ENCODE measurements at places on chromosomes 5 and 9.

DNA sequence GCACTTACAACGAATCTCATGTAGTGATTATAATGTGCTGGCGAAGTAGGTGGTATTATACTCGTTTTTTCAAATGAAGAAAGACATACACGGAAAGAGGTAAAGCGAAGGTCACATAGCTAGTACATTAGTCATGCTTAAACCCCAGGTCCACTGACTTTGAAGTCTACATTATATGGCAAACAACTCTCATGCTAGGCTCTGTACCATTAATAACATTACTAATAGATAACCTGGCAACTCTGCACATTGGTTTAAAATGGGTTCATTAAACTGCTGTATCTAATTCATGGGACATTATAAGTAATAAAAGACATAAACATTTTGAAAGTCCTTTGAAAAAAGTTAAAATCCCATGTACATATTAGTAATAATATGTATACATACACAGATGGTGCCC lies 21.2 kb downstream of the FYB1 start:
- no peak for DNase-seq

- DNase-seq = no peak
Observed at GRCh38 chr5:143921525-143922311, 109.8 kb downstream of the HMHB1 start.

DNA sequence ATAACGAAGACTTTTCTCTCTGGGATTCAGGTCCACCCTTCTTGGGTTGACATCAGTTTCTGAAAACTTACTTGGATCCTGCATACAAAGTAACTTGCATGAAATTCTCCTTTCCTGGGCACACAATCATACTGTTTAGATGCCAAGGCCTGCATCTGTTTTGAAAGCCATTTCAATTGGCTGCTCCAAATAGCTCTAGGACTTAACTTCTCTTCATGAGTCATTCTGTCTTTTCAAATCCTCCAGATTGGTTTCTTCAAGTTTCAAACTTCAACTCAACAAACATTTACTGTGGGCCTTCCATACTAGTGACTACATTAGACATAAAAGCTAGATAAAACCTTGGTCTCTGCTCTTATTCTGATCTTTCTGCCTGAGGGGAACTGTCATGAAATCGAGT lies 54.8 kb upstream of the HMHB1 start:
- no peak for DNase-seq

- no peak for DNase-seq
Observed at GRCh38 chr9:109121232-109121796, 1.6 kb upstream of the TMEM245 start.

- DNase-seq = no peak
Observed at GRCh38 chr5:153223376-153223775, 267.1 kb upstream of the GRIA1 start.

DNA sequence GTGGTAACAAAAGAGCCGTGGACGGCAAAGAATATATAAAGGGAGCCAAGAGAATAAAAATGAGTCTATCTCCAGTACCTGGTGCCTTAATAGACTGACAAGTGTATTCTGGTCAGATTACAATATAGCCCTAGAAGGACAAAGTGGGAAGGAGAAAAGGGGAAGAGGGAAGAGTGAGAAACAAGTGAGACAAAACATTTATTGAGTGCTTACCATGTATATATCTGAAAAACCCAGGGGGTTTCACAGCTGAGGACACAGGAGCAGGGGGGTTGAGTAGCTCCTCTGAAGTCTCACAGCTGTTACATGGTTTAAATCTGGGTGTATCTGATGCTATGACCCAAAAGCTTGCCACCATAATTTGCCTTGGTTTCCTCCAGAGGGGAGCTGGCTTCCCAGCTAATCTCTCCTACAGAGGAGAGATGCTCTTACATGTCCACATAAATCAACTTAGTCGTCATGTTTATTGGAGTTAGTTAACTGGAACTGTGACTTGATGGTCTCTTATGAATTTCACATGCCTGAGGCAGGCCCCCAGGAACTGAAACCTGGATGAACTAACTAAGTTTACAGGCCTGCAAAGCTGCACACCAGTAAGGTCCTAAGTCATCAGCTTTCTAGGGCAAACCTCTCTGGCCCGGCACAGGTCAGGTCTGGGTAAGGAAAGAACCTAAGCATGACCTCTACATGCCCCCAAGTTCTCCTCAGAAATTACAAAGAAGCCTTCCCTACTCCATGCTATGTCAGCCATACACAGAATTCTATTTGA lies 15.5 kb downstream of the SIL1 start:
- no peak for DNase-seq

DNA sequence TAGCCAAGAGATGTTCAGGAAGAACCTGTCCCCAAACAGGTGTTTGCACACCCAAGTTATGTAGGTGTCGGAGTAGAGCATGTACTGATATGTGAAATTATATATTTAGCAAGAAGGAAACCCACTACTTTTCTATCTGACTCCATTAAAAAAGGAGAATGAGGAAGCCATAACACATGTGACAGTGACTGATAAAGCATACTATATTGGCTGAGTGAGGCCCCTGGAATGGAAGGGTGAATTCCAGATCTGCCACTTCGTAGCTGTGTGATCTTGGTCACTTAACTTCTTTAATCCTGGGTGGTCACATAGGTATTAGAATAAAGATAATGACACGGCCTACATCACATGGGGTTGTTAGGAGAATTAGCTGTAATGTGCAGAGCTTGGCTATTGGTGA lies 116.0 kb upstream of the MAN2A1 start:
- DNase-seq = no peak

All from stimulated activated CD4-positive, alpha-beta T cell treated with anti-CD3 and anti-CD28 coated beads, Interleukin-15, amount 100 ng/mL, for 24 hours (primary cell).